GF-D8 (cell line): ENCODE measurements at places on chromosomes 1 and 21.

DNA sequence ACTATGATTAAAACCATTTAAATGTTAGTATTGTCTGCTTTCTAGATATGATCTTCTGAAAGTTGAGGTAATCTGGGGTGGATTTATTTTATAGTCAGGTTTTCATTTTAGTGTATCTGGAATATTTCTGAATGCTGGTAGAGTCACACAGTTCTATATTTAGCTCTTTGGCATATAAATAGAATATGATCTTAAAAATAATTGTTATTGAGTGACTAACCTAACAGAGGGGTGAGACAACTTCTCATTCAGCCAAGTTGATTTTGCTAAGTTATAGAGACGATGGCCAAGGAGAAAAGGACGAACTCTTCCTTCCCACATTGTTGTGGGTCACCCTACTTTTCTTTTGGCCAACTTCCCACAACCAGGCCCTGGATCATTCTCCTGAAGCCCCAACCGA lies 7.2 kb upstream of the MT1HL1 start:
- no peak for DNase-seq

GRCh38 chr1:180560868-180561600 lies 2.3 kb downstream of the OVAAL start:
- no peak for DNase-seq

GRCh38 chr1:211638689-211639101 lies 36.7 kb downstream of the NEK2 start:
- no peak for DNase-seq

DNA sequence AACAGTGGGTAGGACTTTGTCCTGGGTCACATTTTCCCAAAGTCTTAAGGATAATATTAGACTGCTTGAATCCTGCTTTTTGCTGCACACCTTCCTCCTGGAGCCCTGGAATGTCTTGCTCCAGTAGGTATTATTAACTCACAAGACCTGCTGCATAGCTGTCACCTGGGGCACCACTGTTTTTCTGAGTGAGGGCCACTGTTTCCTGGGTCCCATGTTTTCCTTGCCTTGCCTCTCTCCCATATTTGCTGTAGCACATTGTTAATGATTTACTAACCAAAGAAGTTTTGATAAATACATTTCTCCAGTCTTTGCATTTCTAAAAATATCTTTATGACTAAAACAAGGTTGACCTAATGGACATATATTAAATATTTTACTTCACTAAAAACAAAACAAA lies 22.5 kb upstream of the FCAMR start:
- DNase-seq, result no peak

DNA sequence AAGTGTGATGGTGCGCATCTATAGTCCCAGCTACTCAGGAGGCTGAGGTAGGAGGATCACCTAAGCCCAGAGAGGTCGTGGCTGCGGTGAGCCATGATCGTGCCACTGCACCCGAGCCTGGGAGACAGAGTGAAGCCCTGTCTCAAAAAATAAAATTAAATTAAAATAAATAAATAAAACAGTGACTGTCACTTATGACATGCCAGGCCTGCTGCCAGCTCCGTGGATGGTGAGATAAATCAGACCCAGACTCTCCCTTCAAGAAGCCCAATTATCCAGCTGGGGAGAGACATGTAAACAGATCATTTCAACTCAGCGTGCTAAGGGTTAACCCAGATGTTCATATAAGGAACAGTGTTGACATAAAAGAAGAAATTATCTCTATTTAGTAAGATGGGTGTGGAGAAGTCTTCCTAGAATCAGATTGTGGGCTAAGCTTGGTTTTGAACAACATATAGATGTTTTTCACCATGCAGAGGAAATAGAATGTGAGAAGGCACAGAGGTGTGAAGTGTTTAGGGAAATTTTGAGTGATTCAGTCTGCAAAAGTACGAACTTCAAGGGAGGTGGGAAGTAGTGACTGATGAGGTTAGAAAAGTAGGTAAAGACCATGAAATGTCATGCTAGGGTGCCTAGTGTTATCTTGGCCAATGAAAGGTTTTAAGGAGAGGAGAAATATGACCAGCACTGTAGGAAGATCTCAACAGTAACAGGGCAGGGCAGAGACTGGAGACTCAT lies 18.3 kb downstream of the YARS1 start:
- no peak for DNase-seq
